ENCODE measurements at places on chromosomes 5 and 9.

- no peak for DNase-seq
These were observed 182.6 kb upstream of the ZNF608 start for GRCh38 chr5:124929000-124929399.

DNA sequence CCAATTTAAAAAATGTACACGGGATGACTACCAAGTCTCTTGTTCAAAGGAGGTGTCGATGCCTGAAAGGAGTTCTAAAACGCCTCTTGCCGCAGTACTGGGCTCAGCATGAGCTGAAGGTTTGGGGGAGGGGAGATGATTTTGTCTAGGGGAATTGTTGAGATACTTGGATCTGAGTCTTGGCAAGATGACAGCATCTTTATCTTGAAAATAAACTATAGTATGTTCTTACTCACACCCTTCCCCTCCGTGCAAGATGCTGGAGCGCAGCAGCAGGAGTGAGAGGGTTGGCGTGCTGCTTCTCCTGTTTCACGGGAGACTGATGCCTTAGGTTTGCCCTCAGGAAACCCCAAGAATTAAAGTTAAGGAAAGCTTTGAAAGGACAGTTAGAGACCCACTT is 47.3 kb downstream of the FAM78A start:
- DNase-seq = no peak

DNA sequence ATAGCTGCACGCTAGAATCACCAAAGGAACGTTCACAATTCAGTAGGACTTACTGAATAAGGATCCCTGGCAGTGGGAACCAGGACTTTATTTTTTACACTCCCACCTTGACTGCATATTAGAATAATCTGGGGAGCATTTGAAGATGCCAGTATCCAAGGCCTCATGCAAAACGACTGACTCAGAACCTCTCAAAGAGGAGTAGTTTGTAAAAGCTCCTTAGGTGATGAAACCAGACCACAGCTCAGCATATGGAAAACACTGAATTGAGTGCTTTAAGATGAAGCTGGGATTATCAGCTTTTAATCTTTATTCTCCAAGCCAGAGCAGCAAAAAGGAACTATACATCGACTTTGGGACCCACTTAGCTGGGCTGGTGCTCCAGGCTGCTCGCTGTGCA is 288.3 kb downstream of the MLLT3 start:
- DNase-seq = no peak

GRCh38 chr9:37555786-37556185 is 20.4 kb downstream of the FBXO10 start:
- DNase-seq = no peak

DNA sequence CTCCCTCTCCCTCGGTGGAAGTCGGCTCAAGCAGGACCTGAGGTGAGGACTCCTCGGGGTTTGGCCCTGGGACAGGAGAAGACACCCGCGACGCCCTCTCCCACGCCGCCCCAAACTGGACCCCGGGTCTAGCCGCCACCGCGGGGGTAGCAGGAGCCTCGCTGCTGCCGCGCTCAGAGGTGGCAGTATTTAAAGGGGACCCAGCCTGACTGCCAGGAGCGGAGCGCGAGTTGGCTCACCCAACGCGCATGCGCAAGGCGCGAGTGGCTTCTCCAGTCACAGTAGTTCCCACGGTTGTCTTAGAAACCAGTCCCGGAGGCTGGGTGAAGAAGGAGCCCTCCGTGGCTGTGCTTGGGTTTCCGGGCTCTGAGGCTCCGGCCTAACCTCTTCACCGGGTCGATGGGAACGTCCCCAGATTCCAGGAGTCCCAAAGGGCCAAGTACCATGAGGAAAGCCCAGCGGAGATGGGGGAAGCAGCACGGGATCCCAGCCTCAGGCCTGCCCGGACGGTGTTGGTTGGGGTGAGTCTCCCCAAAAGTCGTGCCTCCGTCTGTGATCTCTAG is 477.8 kb downstream of the SPATA31A7 start:
- no peak for DNase-seq

GRCh38 chr9:1269533-1270315 is 219.6 kb downstream of the DMRT2 start:
- no peak for DNase-seq

DNA sequence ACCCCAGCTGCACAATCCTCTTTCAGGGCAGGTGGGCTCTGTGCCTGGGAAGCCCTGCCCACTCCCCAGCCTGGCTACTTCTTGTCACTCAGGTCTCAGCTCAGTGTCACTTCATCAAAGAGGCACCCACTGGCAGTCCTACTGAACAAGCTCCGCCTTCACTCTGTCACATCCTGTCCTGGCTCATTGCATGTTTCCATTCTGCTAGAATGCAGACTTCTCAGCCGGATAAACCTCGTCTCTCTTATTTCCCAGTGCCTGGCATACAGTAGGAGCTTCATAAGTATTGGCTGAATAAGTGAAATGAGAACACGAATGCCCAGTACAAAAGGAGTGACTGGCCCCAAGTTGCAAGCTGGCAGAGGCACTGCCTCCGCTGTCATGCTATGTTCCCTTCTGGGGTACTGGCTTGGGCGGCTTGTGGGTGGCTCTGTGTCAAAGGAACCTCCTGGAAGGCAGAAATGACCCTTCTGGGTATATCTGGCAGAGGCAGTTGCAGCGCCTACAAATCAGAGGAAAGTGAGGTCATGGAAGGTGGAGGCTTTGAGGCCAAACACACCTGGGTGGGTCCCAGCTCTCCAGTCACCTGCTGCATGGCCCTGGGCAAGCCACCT is 98.3 kb upstream of the PHYKPL start:
- no peak for DNase-seq
